GM23248 (cell line): ENCODE measurements at places on chromosomes 11 and 22. TPM values are rescaled to one million over a fixed set of nuclear protein-coding genes. Genes with fewer than 3 reads are reported as not detected.

The P2RX6 gene
- total RNA-seq: 1.6 TPM in 2 replicates

The MS4A12 gene
- total RNA-seq: not detected in 2 replicates

The MFNG gene
- total RNA-seq: not detected in 2 replicates

The SPDYC gene
- not detected in 2 replicates for total RNA-seq

The IGF2 gene
- not detected in 2 replicates for total RNA-seq

The SLC1A2 gene
- 1.2 and 1.5 TPM in 2 replicates for total RNA-seq

The CARNS1 gene
- 0.38 and 0.43 TPM in 2 replicates for total RNA-seq

The IL18 gene
- 58.8 and 62.9 TPM in 2 replicates for total RNA-seq

The RASD2 gene
- total RNA-seq: 0.76 and 3.7 TPM in 2 replicates

The JAML gene
- not detected in 2 replicates for total RNA-seq

The CECR2 gene
- total RNA-seq: not detected in 2 replicates

The CASP1 gene
- total RNA-seq: 2.7 and 5.7 TPM in 2 replicates

The SNX19 gene
- total RNA-seq: 81.9 and 96.4 TPM in 2 replicates

The GSTT2 gene
- total RNA-seq: 0.65 and 2.1 TPM in 2 replicates

The NRXN2 gene
- total RNA-seq: 0.51 and 5.6 TPM in 2 replicates

The DDI1 gene
- not detected in 2 replicates for total RNA-seq

The OR52N5 gene
- not detected in 2 replicates for total RNA-seq

DNA sequence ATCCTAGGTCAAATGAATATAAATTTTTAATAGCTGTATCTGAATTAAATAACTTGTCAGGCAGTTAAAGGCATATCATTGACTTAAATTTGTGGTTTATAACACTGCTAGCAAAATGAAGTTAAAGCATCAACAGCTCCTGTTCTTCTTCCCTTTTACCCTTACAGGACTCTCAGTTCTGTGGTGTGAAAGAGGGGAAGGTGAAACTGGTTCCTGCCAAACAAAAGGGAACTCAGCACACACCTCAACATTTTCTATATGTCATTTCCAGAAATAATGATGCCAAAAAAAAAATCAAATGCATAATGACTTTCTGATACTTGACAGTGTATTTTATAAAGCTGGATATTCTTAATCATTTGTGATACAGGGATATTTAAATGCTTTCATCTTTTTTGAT lies 21.2 kb downstream of the ARL14EP start:
- no peak for DNase-seq

- peak; percentile 26 for DNase-seq
Measured at GRCh38 chr11:19508165-19508564, 204.5 kb upstream of the NAV2 start.

- DNase-seq: no peak
Measured at GRCh38 chr22:17882727-17883126, 108.5 kb upstream of the BID start.

GRCh38 chr11:59426361-59427067 lies at the start of gene OR5A2:
Gene OR5A2, minus strand, starts transcription at chr11:59426413. Its CDS starts 3,460 bp downstream, at chr11:59422953.
- DNase-seq: no peak

DNA sequence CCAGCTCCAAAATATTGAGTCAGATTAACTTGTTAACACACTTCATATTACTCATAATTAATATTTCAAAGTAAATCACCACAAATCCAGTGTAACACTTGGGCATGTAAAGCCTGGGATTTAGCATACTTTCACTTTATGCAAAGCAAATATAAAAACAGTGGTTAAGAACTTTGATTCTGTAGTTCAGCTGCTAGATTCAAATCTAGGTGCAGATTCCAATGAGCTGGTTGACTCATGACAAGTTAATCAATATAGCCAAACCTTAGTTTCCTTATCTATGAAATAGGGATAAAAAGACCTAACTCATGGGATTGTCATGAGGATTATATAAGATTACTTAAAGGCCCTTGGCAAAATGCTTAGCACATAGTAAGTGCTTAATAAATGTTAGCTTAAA lies 45.9 kb downstream of the ARHGAP42 start:
- no peak for DNase-seq

DNA sequence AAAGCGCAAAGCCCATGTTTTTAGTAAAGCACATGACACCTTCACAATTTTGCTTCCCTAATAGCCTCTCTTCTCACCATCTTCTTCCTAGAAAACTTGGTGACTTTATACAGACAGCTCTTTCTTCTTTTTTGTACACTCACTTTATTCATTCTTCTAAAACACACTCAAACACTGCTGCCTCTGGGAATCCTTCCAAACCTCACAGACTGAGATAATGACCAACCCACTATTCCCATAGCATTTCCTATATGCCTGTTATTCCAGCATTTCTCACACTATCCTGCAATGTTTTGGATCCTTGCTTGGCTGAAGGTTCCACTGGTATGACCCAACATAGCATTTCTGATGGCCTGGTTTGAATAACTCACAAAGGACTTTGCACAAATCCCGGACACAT lies 442.1 kb upstream of the CCDC90B start:
- no peak for DNase-seq

GRCh38 chr22:20026996-20027601 lies 6.2 kb downstream of the TANGO2 start:
- DNase-seq: no peak

GRCh38 chr22:39728236-39728860 lies 157.8 kb downstream of the CACNA1I start:
- DNase-seq: no peak

DNA sequence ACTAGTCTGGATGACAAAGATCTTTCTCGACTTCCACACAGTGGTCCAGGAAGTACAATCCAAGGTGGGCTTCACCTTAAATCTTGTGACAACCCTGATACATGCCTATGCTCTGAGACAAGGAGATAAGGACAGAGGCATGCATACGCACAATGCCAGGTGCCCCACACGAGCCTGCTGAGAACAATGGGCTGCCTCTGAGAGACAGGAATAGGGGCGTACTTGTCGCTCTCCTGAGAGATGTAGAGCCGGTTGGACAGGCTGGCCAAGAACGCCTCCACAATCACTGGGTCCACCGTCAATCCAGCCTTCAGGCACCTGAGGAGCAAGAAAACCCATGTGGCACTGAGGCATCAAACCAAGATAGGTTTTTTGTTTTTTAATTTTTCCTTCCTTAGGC lies 25.5 kb downstream of the SERPIND1 start:
- DNase-seq: no peak

- peak; percentile 95 for DNase-seq
Measured at GRCh38 chr11:12232817-12233601, 122.6 kb downstream of the MICAL2 start.

DNA sequence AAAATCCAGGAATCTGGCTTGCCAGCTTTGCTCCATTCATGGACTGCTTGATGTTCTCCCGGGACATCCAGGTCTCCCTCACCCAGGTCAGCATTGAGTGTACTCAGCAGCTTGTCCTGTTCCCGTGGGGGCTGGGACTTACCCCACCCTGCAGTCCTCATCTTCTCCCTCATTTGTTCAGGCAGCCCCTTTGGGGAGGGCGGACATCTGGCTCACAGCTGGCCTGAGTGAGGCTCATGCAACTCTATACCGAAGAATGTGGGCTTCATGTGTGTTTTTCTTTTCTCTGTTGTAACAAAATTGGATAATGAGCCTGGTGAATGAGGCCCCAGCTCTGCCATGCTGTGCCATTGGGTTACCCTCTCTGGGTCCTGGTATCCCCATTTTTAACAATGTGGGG lies 227.7 kb upstream of the TENM4 start:
- DNase-seq: no peak

GRCh38 chr11:62553080-62553838 lies 6.7 kb upstream of the AHNAK start:
- DNase-seq: peak; percentile 98

GRCh38 chr11:19984048-19984742 lies 176.1 kb downstream of the DBX1 start:
- DNase-seq: no peak

- peak; percentile 30 for DNase-seq
Measured at GRCh38 chr11:121244884-121245283, 47.7 kb upstream of the SC5D start.

DNA sequence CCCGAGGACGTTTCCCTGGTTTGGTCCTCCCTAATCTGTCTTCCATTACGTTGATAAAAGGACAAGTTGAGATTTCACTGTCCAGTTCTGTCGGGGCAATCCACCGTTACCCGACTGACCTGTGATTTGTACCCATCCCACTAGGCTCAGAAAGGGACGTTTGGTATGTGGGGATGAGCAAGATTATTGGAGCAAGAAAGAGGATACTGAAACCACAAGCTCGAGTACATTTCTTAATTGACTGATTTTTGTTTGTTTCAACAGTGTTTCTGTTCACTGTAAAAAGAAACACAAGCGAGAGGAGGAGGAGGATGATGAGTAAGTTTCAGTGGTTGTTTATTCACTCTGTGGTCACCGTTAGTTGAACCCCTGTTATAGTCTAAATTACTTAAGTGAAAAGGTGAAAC lies 969 bp downstream of the CCDC117 start:
- DNase-seq: peak; percentile 63

GRCh38 chr11:111384494-111384893 lies 5.4 kb upstream of the POU2AF1 start:
- DNase-seq: peak; percentile 34

- peak; percentile 44 for DNase-seq
Measured at GRCh38 chr22:28411125-28411524, 268.5 kb downstream of the TTC28 start.

GRCh38 chr22:36339171-36340065 lies 48.3 kb downstream of the MYH9 start:
- DNase-seq: peak; percentile 93

- peak; percentile 56 for DNase-seq
Measured at GRCh38 chr11:62931499-62932278, 10.5 kb upstream of the CHRM1 start.

DNA sequence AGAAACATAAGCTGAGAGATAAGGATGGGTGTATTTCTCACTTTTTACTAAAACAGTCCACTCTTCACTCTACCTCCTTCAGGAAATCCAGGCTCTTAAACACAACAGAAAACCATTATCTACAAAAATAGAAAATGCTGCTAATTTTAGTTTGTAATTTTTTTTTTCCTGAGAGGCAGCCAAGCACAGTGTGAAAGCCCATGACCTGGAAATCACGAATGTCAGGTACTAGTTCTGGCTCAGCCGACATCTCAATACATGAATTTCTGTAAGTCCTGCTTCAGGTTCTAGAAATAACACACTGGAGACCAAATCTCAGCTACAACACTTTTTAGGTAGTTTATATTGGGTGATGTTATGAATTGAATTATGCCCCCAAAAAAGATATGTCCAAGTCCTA lies 308.9 kb downstream of the KCNA4 start:
- no peak for DNase-seq

DNA sequence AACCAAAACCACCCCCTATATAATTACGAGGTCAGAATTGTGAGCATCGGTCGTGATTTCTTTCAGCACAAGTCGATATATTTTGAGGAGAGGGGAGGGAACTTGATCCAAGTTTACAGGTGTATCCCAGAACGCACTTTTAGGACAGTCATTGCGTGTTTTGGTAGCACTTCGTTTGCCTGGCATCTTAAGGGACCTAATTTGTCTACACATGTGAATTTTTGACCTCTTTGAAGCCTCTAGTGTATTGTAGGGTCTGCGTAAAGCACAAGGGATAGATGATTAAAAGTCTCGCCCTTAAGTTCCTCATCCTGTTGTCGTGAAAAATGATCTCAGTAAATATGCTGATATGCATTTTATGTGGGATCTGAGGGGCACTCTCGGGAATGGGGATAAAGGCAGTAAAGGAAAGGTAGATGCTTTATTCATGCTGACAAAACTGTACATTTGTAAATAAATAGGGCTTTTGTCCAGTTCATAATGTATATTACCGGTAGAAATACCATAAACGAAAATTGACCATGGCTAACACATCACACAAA lies 632 bp upstream of the CCDC34 start:
- no peak for DNase-seq

GRCh38 chr11:62445314-62445740 lies 26.5 kb downstream of the SCGB1A1 start:
- DNase-seq: peak; percentile 69

GRCh38 chr11:86063536-86063935 lies 5.3 kb downstream of the PICALM start:
- DNase-seq: peak; percentile 69

GRCh38 chr11:2551131-2551530 lies 106.3 kb downstream of the KCNQ1 start:
- no peak for DNase-seq

GRCh38 chr22:20885557-20886323 lies 26.9 kb downstream of the SNAP29 start:
- DNase-seq: peak; percentile 87

DNA sequence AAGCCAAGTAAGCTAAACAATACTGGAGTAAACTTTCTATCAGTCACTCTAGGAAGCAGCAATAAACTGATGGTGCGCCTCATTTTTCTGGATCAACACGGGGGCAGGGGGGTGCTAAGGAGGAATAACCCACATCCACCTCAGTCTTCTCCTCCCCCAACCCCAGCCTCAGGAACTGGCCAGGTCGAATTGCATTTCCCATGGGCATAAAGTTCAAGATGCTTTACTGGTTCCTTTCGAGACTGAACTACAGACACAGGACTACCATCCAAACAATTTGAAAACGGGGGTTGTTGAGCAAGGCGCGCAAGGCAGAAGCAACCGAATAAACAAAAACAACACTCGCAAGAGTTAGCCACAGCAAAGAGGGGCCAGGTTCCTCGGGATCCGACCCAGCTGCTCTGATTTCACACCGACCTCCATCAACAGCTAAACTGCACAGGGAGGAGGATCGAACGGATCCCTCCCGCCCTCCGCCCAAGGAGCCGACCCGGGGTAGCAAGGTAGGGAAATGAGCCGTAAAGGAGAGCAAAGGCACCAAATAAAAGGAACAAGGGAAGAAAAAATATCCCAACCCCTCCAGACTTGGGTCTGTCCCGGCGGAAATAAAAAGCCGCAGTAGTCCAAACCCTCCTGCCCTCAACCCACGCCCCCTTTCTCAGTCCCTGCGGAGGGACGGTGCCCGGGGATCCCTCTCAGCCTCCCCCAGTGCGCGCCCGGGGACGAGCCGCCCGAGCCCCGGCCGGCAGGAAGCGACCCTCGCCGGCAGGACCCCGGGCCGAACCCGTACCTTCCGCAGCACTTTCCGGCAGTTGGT lies 801 bp downstream of the SESN3 start:
- DNase-seq: peak; percentile 55

DNA sequence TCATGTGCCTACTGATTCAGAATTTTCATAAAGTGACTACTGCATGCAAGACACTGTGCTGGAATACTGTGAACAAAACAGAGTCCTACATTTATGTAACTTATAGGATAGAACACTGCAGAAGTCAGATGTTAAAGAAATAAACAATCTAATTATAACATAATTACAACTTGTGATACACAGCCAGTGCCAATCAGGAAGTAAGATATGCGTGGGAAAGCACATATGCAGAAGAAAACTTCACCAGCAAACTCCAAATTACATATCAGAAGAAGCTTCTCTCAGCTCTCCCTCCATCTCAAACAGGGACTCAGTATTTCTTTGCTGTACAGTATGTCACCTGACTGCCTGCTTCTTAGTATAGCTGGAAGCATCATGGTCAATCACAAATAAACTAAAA lies 37.4 kb downstream of the PAK1 start:
- no peak for DNase-seq
